ENCODE measurements at places on chromosomes 5 and 9.
A peak's percentile ranks its signal among the peaks of the same experiment; 100 is the strongest.

DNA sequence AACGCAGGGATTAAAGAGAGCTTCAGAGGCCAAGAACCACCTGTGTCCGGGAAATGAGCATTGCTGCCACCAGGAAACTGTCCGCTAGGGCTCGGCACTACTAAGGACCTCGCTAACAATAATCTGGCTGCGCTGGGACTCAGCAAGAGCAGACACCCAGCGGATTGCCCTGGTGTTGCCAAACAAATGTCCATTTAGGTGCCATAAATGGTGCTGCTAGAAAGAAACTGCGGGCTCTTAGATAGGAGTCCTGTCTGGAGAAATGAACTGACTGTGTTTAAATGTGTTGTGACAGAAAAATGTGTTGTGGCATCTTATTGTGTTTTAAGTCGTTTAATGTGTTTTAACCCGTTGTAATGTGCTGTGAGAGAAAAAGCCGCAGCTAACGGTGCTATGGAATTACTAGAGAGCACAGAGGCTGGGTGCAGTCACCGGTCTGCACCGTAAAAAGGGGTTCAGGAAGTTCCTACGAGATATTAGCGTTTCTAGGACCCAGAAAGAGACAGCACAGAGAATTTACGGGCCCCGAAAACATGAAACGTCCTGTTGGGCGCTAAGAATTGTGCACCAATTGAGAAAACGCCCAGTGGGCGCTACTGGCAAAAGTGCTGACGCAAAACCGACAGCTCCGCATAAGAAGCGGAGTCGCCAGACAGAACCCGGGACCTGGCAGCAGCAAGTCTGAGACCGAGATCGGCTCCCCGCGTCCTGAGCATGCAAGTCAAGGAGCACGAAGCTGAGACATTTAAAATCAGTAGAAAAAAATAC, 90.6 kb downstream of the ANXA2R start:
- DNase-seq: peak; percentile 31

DNA sequence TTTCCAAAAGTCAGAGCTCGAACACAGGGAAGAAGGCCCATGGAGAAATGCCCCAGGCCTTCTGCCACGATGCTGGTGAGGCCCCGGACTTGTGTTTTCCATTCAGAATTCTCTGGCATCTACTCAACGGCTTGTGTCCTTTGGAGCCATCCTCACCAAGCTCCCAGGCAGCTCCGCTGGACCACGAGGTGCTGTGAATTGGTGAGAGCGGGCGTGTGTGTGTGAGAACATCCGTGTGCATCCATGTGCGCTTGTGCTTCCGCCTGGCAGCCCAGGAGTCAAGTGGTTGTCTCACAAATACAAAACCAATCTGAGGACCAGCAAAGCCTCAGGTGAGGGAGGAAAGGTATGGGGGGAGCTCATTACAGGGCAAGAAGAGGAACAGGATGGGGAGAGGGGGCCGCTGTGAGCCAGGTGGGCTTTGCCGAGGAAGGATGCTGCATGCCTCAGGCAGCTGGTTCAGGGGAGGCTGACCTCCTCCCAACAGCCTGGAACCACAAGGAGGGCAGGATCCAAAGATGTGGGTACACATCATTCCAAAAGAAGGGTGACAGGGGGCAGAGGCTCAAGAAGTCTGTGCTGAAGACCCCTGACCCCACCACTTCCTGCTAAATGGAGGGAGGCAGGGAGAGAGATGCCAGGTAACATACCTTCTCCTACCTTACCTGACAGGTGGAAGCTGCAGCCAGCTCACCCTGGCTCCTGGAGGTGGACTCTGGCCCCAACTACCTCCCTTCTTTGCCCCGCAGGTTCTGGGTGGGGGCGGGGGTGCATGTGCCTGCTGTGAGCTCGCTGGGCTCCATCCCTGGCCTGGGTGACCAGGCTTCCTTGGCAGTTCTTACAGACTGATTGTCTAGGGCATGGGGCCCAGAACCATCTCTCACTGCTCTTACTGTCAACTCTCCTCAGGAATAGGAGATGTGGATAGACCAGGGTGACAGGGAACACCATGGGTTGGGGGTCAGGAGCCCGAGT, 196.3 kb downstream of the PAX5 start:
- no peak for DNase-seq

- DNase-seq: no peak
Observed at GRCh38 chr9:133811471-133811870, 73.3 kb upstream of the SARDH start.

GRCh38 chr5:95825495-95825894, 3.0 kb upstream of the GLRX start:
- DNase-seq: no peak

GRCh38 chr9:137988701-137989100, 111.1 kb downstream of the CACNA1B start:
- DNase-seq: no peak

DNA sequence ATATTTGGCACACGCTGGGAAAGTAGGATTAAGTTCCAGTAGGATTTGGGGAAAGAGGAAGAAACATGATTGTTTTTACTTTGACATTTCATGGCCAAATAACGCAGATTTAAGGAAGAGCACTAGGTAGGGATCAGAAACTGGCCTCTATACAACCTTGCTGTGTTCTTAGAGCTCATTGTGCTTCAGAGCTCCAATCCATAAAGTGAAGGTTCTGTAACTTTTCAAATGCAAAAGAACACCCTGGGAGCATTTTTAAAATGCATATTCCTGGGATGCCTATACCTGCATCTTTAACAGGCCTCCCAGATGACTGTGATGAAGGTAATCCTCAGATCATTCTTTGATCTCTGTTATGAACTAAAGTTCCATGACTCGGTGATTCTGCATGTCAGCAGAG, 77.1 kb downstream of the YIPF5 start:
- DNase-seq: no peak

- DNase-seq: no peak
Observed at GRCh38 chr9:89814340-89815040, 209.7 kb downstream of the GADD45G start.

- DNase-seq: no peak
Observed at GRCh38 chr9:73265876-73266275, 114.2 kb downstream of the ANXA1 start.

DNA sequence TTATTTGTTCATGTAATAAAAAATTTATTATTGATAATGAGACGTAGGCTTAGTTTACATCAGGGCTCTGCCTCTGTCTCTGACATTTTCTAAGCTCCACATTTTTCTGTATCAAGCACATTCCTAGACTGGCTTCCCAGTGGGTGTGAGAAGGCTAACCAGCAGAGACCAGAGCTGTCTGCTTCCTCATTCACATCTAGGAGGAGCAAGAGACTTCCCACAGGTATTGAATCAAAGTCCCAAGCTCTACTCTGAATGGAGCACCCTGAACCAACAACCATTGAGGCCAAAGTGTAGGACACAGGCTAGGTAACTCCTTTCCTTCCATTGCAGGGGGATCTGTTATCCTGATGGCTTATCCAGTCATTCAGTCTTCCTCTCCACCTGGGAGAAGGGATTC, 72.4 kb downstream of the PARP8 start:
- DNase-seq: no peak

DNA sequence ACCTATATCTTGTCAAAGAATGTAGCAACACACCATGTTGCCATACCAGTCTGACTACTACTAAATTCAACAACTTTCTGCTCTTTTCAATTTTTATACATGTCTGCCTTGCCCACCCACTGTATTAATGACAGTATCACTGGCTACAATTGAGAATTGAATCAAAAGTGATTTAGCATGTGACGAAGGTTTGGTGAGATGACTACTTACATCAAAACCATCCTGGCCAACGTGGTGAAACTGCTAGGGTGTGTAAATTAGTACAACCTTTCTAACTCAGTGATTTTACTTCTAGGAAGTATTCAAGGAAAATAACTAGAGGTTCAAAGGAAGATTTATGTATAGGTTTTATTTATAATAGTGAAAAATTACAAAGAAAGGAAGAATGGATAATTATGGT, 109.8 kb downstream of the UNC13B start:
- DNase-seq: no peak

GRCh38 chr5:66513130-66513529, 83.1 kb upstream of the MAST4 start:
- no peak for DNase-seq

GRCh38 chr9:123225374-123225813, 43.0 kb downstream of the STRBP start:
- no peak for DNase-seq

DNA sequence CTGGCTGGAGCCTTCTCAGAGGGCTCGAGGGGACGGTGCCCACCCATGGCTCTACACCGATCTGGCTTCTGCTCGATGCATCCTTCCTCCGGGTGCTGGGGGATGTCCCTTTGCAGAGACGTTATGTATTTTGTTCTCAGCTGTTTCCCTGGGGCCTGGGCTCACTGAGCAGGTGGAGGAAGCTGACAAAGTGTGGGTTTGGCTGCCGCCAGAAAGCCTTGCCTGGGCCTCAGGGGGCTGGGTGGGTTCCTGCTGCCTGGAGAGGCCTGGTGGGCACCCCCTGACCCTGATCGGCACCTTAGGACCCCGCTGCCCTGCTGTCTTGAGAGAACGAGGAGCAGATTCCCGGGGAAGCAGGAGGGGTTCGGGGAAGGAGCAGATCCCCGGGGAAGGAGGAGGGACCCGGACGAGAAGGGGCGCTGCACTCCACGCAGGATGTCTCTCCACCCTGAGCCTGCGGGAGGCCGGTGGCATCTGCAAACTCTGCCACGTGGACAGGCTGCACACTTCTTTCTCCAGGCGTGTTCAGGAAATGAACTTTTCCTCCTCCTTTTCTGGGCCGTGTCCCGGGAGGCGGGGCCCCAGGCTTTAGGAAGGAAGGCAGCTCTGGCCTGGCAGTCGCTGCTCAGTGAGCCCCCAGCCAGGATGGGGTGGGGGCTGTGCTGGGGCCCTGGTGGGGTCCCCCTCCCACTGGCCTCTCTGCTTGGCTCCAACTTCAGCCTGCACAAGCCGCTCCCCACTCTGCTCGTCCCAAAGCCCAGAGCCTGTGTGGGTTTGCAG, 148.9 kb downstream of the RXRA start:
- DNase-seq: no peak

DNA sequence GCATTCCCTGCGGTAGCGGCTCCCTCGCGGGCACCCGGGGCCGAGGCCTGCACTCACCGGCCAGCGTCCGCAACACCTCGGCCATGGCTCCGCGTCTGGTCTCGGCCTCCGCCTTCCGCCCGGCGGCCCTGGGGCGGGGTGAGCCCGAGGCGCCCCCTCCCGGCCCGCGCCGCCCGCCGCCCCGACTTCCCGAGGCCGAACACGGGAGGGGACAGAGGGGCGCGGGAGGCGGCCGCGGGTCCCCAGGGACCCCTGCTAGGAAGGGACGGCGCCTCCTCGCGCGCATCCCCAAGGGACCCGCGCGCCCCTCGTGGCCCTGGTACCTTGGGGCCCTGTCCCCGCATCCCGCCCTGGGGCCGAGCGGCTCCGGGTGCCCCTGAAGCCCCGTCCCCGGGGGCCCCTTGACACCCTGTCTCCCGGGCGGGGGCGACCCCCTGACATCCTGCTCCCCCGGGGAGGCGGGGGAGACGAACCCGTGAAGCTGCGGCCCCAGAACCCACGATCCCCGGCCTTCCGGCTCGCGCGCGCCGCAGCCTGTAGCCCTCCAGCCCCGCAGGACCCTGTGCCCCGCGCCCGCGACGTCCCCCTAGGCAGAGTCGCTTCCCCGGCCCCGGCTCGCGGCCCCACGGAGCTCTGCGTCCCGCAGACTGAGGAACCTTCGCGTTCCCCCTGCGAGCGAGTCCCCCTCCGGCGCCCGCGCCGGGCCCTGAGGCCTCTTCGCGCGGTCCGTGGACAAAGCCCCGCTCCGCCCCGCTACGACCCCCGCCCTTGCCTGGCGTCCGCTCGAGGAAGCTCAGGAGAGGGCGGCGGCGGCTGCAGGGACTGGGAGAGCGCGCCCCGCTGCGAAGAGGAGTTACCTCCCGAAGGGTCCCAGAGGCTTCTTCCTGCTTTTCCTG, at the start of gene ABO:
Gene ABO (minus strand): TSS at position 97 of the 896 bp plus-strand sequence.
- no peak for DNase-seq

GRCh38 chr5:107485184-107485583, 185.6 kb downstream of the EFNA5 start:
- DNase-seq: no peak

DNA sequence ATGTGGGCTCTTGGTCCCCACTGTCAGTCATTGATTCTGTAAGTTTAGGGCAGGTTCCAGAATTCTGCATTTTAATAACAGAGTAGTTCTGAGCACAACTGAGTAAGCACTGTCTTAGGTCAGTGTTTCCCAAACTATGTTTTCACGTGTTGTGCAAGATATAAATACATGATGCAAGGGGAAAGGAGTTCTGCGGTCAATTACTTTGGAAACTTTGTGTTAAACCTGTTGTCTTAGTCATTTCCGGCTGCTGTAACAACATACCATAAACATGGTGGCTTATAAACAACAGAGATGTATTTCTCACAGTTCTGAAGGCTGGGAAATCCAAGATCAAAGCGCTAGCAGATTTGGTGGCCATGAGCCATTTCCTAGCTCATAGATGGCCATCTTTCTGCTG, 69.8 kb downstream of the EQTN start:
- no peak for DNase-seq

DNA sequence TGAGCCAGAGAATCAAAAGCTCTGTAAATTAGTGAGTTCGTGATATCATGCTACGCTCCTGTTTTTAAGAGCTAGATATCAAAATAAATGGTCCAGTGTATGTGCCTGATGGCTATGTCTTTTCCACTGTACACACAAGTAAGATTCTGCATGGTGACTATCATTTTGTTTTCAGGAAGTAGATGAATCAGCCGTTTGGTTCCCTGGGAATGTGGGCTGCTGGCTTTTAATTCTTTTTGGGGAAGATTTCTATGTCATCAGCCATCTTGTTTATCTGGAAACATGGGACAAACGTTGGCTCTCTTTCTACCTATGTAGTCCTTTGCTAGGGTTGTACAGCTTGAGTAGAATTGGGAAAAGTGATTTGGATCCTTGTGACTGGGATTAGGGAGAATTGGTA, 126.7 kb downstream of the GRIA1 start:
- DNase-seq: no peak

DNA sequence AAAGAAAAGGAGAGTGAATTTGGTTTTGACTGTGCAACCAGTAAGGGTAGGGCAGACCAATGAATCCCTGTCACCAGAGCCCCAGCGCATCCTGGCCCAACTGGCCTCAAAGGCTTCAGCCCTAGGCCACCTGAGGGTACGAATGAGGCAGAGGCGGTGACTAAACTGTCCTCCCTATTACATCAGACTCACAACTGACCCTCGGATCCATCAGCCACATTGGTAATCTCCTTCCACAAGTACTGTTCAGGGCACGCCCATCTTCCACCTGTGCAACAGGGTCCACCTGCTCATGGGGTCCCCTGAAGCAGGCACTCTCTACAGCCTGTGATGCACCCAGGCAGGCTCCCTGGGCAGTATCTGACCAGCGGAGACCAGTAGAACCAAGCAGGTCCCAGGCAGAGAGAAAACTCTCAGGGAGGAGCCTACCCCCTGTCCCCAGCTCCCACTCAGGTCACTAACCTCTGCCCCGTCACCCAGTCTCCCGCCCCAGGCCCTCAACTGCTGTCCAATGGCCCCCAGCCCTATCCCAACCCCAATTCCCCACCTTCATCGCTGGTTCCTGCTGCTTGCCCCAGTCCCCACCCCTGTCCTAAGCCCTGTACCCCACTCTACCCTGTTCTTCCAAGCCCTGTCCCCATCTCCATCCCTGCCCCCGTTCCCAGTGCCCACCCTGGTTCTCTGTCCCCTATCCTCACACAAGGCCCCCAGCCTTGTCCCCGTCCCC, 904 bp downstream of the EDF1 start:
- DNase-seq: no peak

Data from esophagus squamous epithelium (tissue), 5 donors.